ENCODE measurements at places on chromosomes 1 and 21. TPM values are rescaled to one million over a fixed set of nuclear protein-coding genes. Genes with fewer than 3 reads are reported as not detected.

DNA sequence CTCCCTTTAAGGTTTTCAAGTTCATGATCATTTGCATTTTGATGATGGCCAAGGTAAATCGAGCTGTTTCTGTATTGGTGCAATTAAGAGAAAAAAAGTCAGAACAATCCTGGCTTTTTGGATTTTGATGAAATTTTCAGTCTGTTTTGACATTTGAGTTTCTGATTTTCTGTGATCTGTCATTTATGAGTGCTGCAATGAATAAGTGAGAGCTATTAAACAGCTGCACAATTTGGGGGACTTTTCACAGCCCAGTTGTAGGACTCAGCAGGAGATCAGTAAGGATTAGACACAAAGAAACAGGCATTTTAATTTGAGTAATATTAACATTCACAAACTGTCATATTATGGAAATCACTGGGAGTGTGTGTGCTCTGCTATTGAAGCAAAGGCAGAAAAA lies 452.9 kb upstream of the CXADR start:
- DNase-seq: no peak

Gene RIPPLY3
- total RNA-seq: 0.20 TPM

Gene NUP210L
- 0.30 TPM for total RNA-seq

- DNase-seq: no peak
Observed at GRCh38 chr1:150186789-150187559, 37.3 kb downstream of the PLEKHO1 start.

GRCh38 chr1:88549536-88549935 lies 134.5 kb upstream of the PKN2 start:
- no peak for DNase-seq

Measured in upper lobe of left lung (tissue), 6 donors.